Fibroblast of lung (primary cell): ENCODE measurements at places on chromosomes 7 and 10. TPM values are rescaled to one million over a fixed set of nuclear protein-coding genes. Genes with fewer than 3 reads are reported as not detected.

Gene MINDY4
- total RNA-seq = 4.1 and 6.1 TPM in 2 replicates

Gene STEAP1B
- 10.3 and 14.7 TPM in 2 replicates for total RNA-seq

Gene PTPRZ1
- not detected in 2 replicates for total RNA-seq

Gene FOXI2
- not detected in 2 replicates for total RNA-seq

Gene PIK3AP1
- 0.17 and 0.26 TPM in 2 replicates for total RNA-seq

Gene EGR2
- total RNA-seq = 0.33 and 2.1 TPM in 2 replicates

Gene SPDYE3
- total RNA-seq = not detected in 2 replicates

Gene C7orf33
- not detected in 2 replicates for total RNA-seq

Gene PVRIG
- not detected in 2 replicates for total RNA-seq

Gene ANXA8L1
- not detected in 2 replicates for total RNA-seq

Gene CAMK2B
- total RNA-seq = 0.17 and 0.26 TPM in 2 replicates

DNA sequence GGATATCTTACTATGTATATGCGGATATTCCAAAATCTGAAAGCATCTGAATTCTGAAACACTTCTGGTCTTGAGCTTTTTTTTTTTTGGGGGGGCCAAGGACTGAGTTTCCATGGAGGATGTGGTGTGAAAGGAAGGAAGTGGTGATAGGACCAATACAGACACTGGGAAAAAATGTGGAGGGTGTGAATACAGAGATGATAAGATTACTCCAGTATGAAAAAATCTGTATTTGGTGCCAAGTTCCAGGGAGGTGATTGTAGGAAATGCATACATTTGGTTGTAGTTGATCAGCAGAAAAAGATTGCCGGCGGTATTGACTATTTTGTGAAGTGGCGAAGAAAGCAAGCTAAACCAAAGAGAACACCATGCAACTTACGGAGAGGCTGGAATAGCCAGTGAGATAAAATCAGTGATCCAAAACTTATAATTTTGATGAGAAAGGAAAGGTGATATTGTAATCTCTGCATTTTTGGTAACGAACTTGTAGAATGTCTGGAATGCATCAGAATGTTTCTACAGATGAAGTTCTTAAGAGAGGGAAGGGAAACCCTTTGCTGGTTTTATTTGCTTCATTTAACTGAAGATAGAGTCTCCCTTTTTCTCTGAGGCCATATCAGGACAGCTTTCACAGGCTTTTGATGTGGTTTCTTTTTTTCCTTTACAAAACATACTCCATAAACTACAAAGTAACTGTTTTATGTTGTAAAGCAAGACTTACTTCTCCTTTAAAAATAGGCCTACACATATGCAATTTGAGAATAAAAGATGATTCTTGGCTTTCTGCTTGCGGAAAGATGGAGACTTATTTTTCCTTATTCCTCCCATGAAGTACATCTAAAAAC is 6.0 kb downstream of the WDR37 start:
- DNase-seq = peak; percentile 88

DNA sequence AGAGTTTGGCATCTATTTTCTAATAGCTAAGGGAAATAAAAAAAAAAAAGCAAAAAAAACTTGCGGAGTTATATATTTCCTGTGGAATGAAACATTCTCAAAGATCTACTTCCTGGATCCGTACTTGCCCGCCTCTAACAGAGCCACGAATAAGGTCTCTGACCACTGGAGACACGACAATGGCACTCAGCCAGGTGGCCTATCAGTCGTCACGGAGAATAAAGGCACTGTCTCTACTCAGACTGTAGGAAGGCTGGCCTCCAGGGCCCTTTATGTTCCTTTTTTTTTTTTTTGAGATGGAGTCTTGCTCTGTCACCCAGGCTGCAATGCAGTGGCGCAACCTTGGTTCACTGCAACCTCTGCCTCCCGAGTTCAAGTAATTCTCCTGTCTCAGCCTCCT is 58.7 kb downstream of the RGS10 start:
- no peak for DNase-seq

- DNase-seq = no peak
Measured at GRCh38 chr7:495326-495725, 24.3 kb downstream of the PDGFA start.

DNA sequence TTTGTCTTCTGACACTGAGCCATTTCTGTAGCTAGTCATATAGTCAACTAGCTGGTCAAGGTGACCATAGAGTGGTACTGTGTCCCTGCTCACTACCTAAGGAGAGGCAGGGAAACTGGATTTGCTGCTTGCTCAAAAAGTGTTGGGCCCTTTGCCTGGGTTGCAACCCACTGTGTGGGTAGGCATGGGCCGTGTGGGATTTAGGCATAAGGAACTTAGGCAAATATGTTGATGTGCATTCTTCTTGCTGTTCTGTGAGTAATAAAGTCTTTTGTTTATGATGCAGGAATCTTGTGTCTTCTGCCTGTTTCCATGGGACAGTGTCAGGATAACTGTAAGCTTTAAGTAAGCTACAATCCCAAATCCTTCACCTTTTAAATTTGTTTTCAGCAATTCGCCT is 23.1 kb upstream of the TCTN3 start:
- no peak for DNase-seq

GRCh38 chr10:132205650-132206376 is 19.1 kb downstream of the DPYSL4 start:
- DNase-seq = no peak

GRCh38 chr10:112758961-112759360 is 191.1 kb upstream of the TCF7L2 start:
- DNase-seq = no peak

DNA sequence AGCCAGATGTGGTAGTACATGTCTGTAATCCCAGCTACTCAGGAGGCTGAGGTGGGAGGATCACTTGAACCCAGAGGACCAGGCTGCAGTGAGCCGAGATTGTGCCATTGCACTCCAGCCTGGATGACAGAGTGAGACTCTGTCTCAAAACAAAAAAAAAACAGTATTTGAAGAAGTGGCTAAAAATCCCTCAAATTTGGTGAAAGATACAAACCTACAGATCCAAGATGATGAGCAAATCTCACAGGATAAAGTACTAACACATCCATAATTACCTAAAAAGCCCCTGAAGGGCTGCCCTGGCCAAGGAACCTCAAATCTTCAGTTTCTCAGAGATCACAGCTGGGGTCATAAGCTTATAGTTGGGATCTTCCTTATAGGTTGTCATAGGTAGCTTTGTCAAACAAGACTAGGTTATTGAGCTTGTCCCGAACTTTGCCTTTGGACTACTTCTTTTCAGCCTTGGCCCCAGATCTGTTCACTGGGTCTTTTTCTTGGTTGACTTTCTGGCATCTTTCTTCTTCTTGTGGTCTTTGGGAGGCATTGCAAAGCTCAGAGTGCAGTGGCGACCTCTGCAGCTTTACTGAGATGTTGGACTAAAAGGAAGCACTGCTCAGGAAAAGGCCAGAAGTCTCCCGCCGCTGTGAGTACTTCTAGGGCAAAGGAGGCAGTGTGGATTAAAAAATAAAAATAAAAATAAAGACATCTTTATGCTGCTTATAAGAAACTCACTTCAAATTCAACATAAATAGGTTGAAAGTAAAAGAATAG is 28.6 kb upstream of the SAR1A start:
- no peak for DNase-seq

DNA sequence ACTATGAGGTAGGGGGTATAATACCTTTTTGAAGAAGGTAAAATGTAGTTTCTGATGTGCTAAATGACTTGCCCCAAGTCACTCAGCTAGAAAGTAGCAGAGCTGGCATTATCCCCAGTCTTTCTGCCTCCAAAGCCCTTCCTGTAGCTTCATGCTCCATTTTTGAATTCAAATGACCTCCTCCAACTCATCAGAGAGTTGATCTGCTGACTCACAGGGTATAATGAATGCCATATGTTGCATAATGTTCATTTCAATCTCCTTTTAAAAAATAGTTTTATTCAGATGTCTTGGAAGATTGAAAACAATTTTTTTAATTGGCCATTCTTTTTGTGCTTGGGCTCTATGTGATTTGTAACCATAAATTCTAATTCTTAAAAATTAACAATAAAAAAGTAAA is 272.8 kb upstream of the IMMP2L start:
- DNase-seq = peak; percentile 87

- DNase-seq = peak; percentile 67
Measured at GRCh38 chr7:33076737-33077136, 14.2 kb upstream of the NT5C3A start.

- DNase-seq = no peak
Measured at GRCh38 chr10:15374156-15374555, 3.1 kb upstream of the FAM171A1 start.

- DNase-seq = no peak
Measured at GRCh38 chr7:30729642-30730041, 22.3 kb upstream of the INMT start.

GRCh38 chr10:119575506-119575905 is 21.3 kb downstream of the TIAL1 start:
- peak; percentile 39 for DNase-seq

- no peak for DNase-seq
Measured at GRCh38 chr10:87500646-87501048, 4.0 kb upstream of the MINPP1 start.

- DNase-seq = no peak
Measured at GRCh38 chr10:112098682-112099081, 84.9 kb downstream of the GPAM start.

GRCh38 chr10:119893074-119893473 is 544 bp downstream of the SEC23IP start:
- no peak for DNase-seq

DNA sequence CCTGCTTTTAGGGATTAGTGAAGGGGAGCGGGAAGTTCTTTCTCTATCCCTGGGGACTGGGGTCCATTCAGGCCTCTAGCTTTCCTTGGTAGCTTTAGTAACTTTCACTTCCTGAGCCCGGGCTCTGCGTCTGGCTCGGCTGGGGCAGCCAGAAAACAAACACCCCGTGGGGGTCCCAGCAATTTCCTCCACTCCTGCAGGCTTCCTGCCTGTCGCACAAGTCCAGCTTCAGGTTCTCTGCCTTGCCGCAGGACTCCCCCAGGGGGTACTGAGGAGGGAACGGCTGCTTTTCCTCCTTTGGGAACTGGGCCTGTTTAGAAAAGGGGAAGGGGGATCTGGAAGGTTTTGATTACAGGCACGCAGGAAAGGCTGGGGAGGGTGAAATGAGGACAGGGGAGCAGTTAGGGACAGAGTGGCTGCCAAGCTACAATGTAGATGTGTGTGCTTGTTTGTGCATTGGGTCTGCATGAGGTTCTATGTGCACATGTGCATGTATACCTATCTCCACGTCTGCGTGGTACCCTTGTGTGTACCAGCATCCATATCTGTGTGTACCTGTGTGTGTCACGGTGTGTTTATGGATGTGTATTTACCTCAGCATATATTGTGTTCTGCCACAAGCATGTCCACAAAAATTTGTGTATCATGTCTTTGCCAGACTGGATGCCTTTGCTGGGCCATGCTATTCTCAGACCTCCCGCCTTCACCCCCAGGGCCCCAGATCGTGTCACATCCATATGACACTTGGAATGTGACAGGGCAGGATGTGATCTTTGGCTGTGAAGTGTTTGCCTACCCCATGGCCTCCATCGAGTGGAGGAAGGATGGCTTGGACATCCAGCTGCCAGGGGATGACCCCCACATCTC is 2.0 kb downstream of the KAZALD1 start:
- no peak for DNase-seq

- no peak for DNase-seq
Measured at GRCh38 chr7:24762771-24763170, 5.5 kb upstream of the GSDME start.

DNA sequence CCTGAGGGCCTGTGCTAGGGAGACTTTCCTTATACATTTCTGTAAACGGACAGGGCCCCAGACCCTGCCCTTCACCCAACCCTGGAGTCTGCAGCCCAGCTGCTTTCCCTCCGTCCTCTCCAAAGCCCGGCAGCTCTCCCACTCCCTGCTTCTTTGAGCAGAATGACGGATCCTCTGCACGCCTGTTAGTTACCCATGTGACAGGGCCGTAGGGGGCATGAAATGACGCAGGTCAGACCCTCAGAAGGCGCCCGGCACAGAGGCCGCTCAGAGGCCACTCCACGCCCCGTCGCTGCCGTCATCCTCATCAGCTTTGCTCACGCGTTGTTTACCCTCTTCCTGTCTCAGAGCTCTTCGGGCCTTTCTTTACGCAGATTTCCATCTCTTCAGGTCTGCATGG is 60.2 kb upstream of the MKRN1 start:
- no peak for DNase-seq

DNA sequence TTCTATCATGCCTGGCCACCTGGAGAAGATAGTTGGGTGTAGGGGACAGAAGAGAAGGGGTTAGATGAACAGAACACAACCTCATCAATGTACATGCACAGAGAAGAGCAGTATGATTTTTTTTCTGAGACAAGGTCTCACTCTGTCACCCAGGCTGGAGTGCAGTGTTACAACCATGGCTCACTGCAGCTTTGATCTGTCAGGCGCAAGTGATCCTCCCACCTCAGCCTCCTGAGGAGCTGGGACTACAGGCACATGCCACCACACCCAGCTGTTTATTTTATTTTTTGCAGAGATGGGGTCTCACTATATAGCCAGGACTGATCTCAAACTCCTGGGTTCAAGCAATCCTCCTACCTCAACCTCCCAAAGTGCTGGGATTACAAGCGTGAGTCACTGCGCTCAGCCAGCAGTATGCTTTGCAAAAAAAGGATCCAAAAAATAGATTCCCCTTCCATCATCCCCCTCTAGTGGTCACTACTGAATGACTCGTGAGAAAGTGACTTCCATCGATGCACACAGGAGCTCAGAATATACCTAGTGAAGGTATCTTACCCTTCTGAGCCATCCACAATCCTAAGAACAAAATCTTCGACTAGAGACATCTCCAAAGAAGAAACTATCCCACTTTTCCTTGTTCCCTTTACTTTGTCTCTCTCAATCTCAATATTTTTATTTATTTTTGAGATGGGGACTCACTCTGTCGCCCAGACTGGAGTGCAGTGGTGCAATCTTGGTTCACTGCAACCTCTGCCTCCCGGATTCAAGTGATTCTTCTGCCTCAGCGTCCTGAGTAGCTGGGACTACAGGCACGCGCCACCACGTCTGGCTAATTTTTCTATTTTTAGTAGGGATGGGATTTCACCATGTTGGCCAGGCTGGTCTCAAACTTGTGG is 21.0 kb downstream of the ZCWPW1 start:
- DNase-seq = peak; percentile 81
